ENCODE measurements at places on chromosomes 5 and 9.

GRCh38 chr5:77957931-77958521 lies 181.9 kb upstream of the TBCA start:
- no peak for DNase-seq

GRCh38 chr9:131668057-131668438 lies 71.8 kb downstream of the RAPGEF1 start:
- DNase-seq: no peak

DNA sequence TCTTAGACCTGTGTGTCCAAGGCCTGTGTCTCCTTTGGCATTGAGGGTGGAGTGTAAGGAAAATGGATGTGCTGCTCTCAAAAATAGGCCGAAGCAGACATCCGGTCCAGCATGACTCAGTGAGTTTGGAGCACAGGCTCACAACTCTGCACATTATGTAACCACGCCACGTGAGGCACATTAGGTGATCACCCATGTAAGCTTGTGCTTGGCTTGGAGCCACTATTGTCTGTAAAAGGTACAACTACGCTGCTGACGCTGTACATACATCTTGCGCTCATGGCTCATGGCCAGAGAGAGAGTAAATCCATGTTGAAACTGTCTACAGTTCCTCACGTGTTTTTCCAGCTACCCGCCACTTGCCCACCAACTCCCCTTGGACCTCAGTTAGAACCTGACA lies 177.5 kb downstream of the PDE4D start:
- DNase-seq: no peak

GRCh38 chr9:74858751-74859414 lies 28.8 kb downstream of the TRPM6 start:
- no peak for DNase-seq

GRCh38 chr5:149802809-149803552 lies 72.9 kb downstream of the PPARGC1B start:
- no peak for DNase-seq

DNA sequence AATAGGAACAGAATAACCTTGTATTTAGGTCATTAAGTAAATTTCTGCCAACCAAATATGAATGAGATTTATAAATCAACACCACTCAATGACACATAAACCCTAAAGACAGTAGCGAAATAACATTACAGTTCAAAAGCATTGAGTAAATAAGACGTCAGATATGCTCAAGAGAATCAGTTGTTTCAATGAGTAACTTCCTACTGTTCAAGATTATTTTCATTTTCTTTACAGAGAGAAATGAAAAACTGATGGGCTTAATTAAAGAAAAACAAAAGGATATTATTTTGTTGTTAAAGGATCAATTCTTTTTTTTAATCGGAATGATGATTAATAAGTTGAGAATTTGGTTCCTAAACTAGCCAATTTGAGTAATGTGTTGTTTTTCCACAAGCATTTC lies 150.1 kb downstream of the BNC2 start:
- DNase-seq: no peak

DNA sequence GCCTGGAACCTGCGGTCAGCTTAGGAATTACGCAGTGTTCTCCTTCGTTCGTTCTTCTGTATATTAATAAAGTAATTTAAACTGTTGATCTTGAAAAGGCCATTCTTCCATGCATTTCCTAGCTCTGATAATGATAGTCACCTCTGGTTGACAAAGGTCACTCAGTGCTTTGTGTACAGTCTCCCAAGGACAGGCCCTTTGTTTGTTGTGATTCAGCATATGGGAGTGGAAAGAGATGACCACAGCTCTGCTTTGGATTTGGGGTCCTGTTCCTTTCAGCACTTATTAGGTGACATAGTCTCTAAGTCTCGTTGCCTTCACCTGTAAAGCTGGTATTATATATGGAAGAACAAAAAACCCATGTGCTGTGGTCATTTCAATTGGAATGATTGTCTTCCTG lies 39.6 kb downstream of the RAD23B start:
- DNase-seq: no peak

DNA sequence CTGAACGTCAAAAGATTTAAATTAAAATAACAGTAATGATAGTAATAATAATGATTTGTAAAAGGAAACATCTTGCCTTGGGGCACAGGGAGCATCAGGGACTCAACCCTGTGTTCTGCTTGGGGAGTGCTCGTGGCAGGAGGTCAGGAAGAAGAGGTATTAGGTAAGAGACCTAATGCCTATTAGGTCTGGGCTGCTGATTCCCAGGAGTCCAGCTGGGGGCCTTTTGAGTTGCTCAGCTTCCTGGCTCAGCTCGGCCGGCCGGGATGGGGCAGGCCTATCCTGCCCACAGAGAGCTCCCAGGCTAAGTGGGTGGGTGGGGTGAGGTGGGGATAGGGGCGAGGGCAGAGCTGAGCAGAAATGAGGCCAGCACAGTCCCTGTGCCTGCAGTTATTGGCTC lies 17.5 kb downstream of the LMX1B start:
- DNase-seq: no peak

- no peak for DNase-seq
Measured at GRCh38 chr9:16637218-16637617, 233.3 kb downstream of the BNC2 start.

DNA sequence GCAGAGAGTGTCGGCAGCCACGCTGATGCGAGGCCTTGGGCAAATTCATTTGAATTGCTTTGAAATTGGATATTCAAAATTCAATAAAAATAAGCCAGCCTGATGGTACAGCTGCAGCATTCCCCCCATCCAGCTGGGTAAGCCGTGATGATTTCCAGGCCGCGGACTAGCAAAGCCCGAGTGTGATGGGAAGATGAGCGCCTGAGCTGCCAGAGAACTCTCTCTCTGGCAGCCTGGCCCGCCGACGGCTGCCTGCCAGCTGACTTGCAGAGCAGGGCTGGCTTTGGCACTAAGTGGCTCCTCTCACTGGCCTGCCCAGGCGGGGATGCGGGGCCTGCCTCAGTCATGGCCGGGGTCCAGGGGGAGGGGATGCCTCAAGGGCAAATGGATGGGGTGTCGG lies 268.3 kb upstream of the WWC1 start:
- no peak for DNase-seq
